ENCODE measurements at places on chromosomes 16 and 17.

GRCh38 chr16:14445937-14446715, 183.9 kb downstream of the PARN start:
- DNase-seq: no peak

DNA sequence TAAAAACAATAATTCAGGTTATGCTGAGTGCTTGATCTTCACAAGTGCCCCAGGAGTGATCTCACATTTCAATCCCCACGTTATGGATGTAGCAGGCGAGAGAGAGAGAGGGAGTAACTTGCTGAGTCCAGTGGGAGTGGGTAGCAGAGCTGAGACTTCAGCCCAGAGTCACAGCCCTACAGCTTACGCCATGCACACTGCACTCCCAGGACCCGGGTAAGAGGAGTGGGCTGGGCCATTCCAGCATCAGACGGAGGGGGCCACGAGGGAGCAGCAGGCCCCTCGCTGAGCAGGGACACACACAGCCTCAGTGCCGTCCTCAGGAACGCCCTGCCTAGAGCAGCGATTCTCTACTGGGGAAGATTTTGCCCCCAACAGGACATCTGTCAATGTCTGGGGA, 9.8 kb upstream of the KIF19 start:
- DNase-seq: no peak

DNA sequence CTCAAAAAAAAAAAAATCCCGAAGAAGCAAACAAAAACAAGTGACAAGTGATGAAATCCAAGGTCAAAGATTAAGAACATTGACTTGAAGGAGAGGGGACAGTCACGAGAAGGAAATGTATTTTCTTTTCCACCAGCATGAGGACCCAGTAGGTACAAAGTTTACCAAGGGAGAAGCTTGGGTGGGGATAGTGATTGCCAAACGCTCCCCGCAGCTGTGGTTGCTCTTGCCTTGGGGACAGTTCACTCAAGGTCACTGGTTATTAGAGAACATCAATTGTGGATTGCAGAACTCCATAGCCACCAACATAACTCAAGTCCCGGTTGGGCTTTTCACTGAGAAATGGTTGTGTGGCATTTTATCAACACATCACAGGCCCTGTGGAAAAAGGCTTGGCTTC, 27.0 kb downstream of the RSL1D1 start:
- DNase-seq: no peak

DNA sequence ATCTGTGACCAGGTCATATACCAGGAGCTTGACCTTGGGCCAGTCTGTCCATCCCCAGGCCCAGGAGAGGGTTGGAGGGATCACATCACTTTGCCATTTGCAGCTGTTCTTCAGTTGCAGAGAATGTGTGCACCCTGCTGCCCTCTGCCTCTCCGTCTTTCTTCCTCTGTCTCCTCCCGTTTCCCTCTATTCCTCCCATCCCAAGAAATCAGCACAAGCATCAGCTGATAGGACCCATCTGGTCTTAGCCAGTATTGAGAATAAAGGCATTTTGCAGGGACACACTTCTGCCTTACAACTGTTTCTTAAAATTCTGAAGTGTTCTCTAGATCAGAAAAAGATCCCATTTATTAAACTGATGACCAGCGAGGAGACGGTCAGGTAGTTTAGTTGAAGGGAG, 368.7 kb downstream of the CPPED1 start:
- no peak for DNase-seq

DNA sequence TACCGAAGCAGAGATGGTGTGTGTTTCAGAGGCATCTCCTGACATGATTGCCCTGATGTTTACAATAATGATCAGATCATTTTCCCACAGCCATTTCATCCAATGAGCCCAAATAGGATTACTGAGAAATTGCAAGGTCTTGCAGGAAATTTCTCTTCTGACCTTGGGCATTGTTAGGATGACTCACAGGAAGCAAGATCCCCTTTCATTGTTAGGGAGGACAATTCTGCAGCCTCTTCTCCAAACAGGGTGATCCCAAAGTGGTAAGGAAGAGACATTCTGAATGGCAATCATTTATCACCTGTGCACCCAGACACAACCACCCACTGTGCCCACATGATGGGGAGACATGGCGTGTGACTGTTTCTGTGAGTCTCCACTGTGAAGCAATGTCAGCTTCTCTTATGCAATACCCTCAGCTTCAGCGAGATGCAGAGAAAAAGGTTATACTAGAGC, 306.7 kb upstream of the XYLT1 start:
- no peak for DNase-seq

GRCh38 chr17:17198281-17198680, 7.9 kb downstream of the PLD6 start:
- DNase-seq: no peak

GRCh38 chr17:31216031-31216751, 80.8 kb downstream of the OMG start:
- no peak for DNase-seq

DNA sequence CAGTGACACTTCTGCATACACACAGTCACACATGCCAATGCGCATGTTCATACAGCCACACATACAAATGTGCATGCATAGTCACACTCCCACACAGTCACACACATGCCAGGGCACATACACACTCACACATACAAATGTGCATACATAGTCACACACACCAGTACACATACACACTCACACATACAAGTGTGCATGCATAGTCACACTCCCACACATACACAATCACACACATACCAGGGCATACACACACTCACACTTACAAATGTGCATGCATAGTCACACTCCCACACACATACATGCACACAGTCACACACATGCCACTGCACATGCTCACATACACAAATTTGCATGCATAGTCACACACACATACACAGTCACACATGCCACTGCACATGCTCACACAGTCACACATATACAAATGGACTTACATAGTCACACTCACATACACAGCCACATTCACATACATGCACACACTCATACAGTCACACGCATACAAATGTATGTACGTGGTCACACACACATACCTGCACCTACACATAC, 84.2 kb downstream of the SOCS1 start:
- DNase-seq: no peak
